Stromal cell of bone marrow (primary cell): ENCODE measurements at places on chromosomes 13 and 19.
A peak's percentile ranks its signal among the peaks of the same experiment; 100 is the strongest.

DNA sequence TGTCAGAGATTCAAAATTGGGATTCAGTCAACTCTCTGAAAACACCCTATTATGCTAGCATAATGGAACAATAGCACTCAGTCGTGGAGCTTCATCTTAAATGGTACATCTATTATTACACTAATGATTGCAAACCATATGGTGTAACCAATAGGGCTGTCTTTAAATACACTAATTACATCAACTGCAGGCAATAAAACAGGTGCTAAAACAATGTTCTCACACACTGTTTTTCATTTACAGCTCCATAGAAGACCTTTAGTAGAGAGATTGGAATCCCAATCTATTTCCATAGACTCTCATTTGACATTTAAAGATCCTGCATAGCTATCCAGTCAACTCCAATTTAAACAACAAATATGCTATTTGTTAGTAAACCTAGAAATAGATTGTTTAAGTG, 1917.4 kb downstream of the OLFM4 start:
- no peak for DNase-seq

DNA sequence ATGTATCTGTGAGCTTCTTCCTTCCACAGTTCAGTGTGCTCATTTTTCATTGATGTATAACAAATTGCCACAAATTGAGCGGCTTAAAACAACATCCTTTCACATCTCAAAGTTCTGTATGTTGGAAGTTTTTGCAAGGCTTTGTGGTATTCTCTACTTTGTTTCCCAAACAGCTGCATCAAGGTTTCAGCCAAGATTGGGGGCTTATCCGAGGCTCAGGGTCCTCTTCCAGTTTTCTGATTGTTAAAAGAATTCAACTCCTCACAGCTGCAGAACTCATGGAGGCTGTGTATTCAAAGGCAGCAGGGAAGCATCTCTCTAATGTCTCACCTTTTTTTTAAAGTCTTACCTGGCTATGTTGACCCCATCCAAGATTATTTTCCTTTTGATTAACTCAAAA, 1369.8 kb downstream of the PCDH9 start:
- no peak for DNase-seq

DNA sequence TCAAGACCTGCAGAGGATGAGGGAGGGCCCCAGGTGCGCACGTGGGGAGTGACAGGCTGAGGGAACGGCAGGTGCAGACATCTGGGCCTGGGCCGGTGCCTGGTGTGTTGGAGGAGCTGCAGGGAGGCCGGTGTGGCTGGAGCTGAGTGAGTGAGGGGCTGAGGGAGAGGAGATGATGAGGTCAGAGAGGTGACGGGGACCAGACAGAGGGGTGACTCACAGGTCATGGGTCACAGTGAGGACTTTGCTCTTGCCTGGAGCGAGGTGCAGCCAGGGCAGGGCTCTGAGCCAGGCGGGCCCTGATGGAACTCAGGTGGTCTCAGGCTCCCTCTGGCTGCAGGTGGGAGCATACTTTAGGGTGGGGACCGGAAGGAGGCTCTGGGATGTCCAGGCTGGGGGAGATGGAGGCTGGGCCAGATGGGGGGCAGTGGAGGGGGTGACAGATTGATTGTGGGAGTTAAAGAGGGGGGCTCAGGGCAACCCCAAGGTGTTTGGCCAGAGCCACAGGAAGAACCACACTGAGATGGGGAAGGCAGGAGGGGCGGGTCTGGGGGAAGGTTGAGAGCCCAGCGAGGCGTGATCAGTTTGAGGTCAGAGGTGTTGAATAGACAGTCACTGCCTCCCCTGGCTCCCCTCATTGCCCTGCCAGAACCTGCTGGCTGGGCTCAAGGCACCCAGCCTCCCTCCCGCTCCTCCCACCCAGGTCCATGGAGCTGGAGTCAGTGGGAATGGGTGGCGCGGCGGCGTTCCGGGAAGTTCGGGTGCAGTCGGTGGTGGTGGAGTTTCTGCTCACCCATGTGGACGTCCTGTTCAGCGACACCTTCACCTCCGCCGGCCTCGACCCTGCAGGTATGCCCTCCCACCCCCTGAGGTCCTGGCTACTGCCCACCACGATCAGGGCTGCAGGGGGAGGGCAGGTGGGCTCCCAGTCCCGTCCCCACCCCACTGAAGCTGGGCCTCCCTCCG, 8.4 kb downstream of the ARHGAP33 start:
- no peak for DNase-seq

- no peak for DNase-seq
These were observed 961.9 kb downstream of the DIAPH3 start for GRCh38 chr13:59201841-59202240.

DNA sequence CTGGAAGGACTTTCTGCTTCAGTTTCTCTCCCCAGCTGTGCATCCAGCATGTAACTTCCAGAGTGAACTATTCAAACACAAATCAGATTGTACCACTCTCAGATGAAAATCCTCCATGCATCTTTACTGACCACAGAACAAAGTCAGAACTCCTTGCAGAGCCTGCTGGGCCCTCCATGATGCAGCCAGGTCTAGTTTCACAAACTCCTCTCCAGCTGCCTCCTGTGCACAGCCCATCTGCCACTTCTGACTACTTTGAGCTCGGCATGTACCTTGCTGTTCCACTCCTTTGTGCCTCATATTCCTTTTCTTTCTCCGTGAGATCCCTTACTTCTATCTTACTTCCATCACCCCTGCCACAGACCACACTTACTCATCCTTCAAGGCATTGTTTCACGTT, 31.4 kb downstream of the NALCN start:
- no peak for DNase-seq

DNA sequence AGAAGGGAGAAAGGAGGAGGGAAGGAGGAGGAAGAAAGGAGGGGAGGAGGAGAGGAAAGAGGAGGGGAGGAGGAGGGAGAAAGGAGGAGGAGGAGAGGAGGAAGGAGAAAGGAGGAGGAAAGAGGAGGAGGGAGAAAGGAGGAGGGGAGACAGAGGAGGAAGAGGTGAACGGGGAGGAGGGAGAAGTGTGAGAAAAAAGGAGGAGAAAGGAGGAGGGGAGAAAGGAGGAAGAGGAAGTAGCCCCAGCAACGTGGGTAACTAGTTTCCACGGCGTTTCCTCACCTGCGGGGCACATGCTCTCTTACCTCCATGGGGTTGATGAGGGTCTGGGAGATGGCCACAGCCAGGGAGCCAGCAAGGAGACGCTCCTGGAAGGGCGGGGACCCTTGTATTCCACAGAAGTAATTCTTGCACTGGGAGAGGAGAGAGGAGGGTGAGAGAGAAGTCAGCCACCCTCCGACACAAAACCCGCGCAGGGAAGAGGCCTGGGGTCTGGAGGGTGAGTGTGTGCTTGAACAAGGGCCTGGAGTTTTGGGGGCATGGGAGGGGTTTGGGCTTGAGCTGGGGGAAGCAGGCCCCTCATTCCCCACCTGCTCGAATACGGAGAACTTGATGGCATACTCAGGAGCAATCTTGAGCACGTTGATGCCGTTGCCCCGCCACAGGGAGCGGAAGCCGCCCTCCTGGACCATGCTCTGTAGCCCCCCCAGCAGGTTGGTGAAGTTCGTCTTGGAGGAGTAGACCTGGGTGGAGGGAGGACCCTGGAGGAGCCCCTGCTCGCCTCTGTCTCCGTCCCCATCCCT, 3.9 kb downstream of the SLC25A41 start:
- no peak for DNase-seq

DNA sequence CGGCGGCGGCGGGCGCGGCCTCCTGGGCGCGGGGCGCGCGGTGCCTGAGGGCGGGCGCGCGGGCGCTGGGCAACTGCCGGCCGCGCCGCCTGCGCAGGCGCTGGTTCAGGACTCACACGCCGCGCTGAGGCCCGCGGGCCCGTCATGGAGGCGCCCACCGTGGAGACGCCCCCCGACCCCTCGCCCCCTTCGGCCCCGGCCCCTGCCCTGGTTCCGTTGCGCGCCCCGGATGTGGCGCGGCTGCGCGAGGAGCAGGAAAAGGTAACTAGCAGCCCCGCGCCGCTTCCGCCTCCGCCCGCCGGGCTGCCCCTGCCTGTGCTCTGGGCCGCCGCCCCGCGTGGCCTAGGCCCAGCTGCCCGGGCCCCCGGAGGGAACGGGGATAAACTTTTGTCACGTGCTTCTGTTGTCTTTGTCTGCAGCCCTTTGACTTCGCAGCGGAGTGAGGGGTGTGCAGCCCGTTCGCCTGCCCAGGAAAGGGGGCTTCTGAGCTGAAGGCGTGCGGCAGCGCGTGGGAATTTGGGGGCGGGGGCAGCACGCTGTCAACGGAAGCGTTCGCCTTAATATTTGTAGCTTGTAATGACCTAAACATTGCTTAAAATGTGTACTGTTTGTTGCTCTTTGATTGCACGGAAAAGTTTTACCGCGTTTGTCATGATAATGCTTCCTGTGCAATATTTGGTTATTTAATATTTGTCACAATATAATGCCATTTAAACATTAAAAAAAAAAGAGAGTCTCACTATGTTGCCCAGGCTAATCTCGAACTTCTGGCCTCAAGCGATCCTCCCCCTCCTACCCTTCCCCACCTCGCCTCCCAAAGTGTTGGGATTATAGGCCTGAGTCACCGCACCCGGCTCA, 594 bp downstream of the URI1 start:
- DNase-seq = no peak

GRCh38 chr13:37479916-37480315, 118.7 kb downstream of the POSTN start:
- DNase-seq = no peak

- DNase-seq = no peak
These were observed 263.1 kb upstream of the HTR2A start for GRCh38 chr13:47159853-47160550.

DNA sequence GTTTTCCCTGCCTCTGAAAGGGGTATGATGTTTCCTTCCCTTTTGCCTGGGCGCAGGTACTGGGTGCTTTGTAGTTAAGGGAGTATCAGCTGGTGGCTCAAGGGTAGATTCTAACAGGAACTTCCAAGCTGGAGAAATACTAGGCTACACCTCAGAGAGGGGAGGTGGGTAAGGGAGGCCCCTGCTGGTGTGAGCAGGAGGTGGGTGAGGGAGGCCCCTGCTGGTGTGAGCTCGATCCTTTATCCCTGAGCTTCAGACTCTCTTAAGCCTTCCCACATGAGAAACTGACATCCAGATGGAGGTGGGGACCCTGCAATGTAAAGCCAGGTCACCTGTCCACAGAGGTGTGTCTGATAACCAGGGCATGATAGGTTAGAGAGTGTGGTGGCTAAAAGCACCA, 32.1 kb downstream of the CYP2B6 start:
- no peak for DNase-seq

DNA sequence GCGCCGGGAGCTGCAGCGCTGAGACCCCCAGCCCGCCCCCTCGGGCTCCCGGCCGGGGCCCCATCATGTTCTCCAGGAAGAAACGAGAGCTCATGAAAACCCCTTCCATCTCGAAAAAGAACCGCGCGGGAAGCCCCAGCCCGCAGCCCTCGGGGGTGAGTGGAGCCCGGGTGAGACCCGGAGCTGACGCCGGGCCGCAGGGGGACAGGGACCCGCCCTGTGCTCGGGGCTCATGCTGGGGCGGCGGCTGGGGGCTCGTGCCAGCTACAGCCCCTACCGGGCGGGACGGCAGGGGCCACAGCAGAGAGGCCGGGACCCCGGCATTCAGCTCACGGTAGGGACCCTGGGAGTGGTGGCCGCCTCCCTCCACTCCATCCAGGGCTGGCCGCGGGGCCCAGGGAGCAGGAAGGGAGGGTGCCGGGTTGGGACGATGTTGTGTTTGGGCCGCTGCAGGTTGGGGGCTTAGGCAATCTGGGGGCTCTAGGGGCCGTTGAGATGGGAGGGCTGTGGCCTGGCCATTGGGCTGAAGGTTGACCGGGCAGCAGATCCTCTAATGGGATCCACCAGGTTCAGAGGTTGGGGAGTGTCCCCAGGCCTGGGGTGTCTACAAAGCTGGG, 482 bp downstream of the ARHGAP45 start:
- DNase-seq = no peak

DNA sequence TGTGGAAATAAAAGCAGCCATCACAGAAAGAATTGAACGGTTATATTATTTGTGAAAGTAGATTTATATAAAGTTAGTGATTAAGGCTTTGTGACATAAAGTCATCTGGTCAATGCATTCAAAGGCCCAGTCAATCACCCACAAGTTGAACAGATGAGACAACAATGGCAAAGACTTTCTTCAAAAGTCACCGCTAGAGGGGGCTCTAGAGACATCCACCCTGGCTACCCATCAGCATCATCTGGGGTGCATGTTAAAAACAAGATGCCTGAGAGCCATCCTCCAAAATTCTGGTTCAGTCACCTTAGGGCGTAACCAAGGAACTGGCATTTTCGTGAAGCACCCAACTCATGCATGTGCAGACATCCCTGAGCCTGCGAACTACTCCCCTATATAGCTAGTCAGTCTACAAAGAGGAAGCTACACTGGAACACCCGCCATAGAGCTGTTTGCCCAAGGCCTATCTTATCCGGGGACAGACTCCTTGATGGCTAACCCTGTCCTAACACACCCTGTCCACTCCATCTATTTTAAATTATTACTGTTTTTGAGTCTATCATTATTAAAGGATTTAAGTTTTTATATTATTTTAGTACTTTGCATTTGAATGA, 970.5 kb downstream of the UQCRFS1 start:
- peak; percentile 19 for DNase-seq

- DNase-seq = no peak
These were observed 9.5 kb upstream of the MLNR start for GRCh38 chr13:49210669-49211068.

DNA sequence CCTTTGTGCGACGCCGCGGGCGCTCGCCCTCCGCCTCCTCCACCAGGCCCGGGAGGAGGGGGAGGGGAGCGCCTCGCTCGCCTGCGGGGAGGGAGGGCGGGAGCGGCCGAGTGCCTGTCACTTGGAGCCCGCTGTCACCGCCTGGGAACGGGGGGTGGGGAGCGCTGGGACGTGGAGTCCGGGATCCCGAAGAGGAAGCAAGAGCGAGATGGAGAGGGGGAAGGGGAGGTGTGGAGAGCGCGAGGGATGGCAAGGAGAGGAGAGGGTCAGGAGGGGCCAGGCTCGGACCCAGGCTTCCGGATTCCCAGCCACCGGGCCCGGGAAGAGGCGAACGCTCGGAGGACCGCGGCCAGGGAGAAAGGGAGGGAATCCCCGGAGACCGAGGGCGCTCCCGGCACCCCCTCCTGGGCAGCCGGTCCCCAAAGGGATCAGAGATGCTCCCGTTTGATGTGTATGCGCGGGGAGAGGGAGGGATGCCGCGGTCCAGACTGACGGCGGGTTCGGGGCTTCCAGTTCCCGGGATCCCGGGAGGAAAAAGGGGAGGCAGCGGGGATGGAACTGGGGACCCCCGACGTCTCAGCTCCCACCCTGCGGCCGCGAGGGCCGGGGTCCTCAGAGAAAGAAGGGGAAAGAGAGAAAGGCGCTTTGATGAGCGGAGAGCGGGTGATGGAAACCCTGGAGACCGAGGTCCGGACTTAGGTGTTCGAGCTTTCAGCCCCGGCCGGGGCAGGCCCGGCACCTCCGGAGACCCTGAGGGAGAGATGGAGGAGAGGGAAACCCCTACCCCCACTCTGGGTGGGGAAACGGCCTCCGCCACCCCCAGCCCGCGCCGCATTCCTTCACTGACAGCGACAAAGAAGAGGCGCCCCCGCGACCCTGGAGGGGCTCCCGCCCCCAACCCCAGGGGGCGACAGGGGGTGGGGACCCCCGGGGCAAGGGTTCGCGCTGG, 4.7 kb upstream of the DPF1 start:
- DNase-seq = no peak

DNA sequence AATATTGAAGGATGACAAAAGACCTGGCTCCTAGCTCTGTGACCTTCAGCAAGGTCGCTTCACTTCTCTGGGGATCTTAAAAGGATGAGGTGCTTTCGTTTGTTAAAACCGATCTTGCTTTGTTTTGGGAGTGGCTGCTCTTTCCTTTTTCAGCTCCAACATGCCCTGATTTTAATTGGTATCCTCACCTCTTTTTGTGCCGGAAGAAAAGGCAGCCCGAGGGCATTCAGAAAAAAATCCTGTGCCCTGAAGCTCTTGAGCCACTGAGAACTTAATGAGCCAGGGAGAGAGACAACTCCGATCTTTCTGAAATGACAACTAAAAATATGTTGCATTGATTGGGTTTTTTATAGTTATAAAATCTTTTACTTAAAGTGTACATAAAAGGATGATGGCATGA, 19.4 kb downstream of the CLDN10 start:
- no peak for DNase-seq
